RWPE1 (cell line): ENCODE measurements at places on chromosomes 6 and 20.

GRCh38 chr20:38804682-38805501, 605 bp upstream of the PPP1R16B start:
- DNase-seq = no peak

GRCh38 chr20:18728870-18729224, 84.7 kb upstream of the SCP2D1 start:
- DNase-seq = no peak

GRCh38 chr6:163380216-163380615, 34.3 kb upstream of the QKI start:
- no peak for DNase-seq

DNA sequence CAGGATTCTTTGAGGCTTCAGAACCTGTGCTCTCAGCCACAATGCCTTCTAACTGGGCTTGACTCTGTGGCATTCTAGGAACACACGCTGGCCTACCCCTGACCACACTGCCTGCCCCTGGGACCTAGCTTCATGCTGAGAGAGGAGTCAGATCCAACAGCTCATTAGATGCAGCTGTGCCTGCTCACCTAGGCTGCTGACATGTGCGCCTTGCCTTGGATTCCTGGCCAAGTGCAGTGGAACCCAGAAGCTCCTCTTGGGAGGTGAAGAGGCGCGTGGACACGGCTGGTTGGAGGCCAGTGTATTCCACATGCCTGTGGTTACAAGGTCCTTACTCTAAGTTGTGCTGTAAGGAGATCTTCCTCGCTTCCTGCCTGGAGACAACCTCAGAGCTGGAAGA, 24.7 kb upstream of the KCNK16 start:
- no peak for DNase-seq

GRCh38 chr6:83708970-83709747, at the start of gene SNAP91:
TSS of gene SNAP91 (minus strand) at chr6:83709101. CDS start at chr6:83707927, 1,174 bp downstream.
- no peak for DNase-seq

DNA sequence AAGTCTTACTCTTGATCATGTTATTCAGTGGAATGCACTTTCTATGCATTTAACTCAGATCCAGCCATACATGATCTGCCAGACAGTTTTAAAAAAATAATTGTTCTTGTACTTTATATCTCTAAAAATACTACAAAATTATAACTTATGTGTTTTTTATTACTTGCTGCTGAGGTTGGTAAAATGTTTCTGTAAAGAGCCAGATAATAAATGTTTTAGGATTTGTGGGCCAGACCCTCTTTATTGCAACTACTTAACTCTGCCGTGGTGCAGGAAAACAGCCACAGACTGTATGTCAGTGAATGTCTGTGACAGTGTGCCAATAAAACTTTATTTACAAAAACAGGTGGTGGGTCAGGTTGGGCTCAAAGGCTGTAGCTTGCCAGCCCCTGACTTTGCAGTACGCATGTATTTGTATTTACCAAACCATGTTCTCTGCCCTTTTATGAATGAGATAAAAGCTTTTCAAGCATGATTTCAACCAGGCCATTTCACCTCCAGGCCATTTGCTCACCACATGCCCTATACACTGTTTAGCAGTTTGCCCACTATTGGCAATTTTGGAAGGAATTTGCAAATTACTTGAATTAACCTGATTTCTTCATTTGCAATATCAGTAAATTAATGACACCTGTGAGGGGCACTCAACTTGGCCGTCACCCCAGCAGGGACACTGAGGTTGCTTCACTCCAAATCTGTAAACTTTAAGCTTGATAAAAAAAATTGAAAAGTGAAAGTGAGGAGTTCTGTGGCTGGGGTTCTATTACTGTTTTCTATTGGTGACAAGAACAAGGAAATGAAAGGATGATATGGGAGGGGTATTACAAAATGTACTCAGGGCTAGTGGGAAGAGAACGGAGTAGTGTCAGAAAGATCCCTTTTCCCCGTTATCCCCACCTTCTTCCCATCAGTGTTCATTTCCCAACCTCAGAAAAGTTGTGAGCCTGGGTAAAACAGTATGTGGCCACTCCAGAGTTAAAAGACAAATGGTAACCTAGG, 133.4 kb downstream of the CEBPB start:
- DNase-seq = no peak

GRCh38 chr20:57322476-57322875, 7.1 kb upstream of the SPO11 start:
- no peak for DNase-seq

DNA sequence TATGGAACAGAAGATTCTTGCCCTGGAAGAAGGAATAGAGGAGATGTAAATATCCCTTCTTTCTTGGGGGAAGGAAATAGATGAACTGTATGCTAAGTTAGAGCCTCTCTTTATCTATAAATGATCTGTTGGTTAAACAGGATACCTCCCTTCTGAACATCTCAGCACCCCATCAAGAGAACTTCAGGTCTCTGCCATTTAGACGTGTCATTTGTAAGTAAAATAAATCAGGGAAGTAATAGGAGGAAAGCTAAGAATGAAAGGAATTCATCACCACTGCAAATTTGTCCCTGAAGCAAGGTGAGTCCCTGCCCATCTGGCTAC, 42.5 kb upstream of the TNFAIP3 start:
- no peak for DNase-seq

GRCh38 chr6:106739387-106739786, 110.0 kb downstream of the QRSL1 start:
- peak; percentile 78 for DNase-seq

GRCh38 chr6:7273709-7274108, 39.3 kb downstream of the SSR1 start:
- DNase-seq = no peak

DNA sequence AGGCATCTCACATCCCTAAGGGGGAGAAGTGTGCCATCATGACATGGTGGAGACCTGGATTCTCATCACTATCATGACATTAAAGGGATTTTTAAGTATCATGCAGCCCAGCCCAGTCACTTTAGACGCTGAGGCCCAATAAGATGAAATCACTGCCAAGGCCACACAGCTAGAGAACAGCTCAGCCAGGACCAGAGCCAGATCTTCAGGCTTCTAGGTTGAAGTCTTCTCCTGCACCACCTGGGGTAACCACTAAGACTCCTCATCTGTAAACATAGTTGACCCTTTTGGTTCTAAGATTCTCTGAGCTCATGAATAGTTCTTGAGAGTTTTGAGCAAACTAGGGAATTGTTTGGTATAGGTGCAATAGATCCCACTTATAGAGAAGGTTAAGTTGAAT, 125.1 kb downstream of the TCP11 start:
- DNase-seq = no peak

GRCh38 chr6:157374889-157375443, 6.0 kb upstream of the ZDHHC14 start:
- no peak for DNase-seq

DNA sequence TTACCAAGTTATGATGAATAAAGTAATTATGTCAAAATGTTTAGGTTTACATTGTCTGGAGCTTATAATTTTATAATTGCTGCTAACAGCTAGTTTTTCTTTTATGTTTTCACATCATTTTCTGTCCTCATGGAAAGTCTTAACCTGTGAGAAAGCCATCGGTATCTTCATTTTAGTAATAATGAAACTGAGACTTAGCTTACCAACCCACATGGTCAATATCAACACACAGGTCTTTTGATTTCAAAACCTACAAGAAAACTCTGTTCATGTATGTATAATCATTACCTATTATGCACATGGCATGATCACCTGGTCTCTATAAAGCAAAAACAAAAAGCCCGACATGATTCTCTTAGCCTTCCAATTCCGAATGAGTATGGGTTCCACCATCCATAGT, 61.9 kb downstream of the KCNQ5 start:
- no peak for DNase-seq

GRCh38 chr6:68634726-68635411, at the start of gene ADGRB3:
TSS of gene ADGRB3 (plus strand) at chr6:68635282. CDS start at chr6:68638676, 3,394 bp downstream.
- DNase-seq = peak; percentile 55

DNA sequence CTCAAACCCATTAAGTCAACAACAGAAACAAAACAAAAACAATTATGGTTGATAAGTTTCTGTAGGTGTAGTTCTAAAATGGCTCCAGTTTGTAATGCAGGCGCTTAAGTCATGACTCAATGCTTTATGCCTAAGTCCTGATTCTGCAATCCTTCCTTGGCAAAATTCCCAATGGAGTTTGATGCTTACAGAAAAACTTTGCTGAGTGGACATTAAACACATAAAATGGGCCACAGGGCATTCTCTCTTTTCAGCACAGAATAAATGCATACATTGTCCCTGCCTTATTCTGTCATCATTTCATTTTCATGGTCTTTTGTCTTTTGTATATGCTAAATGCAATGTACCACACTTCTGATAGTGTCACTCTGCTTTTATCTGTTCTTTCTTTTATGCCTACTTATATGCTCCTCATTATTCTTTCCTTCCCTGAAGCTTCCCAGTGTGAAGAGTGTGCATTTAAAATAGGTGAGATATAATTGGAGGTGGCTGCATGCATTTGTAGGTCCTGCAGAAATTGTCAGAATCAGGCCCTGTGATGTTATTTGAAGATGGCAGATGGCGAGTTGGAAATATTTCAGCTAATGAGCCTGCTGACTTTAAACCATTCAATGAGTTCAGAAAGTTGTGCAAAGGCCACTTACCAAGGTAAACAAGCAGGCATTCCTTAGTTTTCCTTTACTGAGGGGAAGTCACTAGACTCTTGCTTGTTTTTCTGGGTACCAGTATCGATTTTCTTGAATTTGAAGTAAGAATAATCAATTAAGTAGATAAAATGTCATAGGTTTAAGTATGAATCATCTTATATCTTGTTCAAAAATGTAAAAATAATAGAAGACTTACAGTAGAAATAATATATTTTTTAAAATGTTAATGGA, 313.1 kb downstream of the TRDN start:
- DNase-seq = peak; percentile 4

DNA sequence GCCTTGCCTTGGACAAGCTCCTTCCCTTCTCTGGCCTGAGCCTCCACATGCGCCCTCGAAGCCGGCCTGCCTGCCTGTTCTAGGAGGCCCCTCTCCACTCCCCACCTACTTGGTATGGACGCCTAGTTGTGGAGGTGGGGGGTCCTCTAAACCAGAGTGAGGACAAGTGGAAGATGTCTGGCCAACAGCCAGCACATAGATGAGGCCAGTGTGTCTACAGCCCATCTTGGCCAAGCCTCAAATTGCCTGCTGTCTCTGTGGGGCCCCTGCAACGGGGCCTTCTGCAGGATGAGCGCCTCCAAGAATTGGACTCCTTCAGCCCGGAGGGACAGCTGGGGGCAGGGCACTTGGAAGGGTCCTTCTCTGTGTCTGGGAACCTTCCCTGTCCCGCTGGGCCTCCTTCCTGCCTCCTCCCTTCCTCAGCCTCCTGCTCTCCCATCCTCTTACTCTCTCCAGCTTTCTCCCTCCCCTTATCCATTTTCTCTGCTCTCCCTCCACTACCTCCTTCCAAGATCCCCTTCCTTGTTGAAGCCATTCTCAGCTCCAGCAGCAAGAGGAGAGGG, 1.6 kb downstream of the MDFI start:
- no peak for DNase-seq

GRCh38 chr20:64035066-64035932, 683 bp upstream of the C20orf204 start:
- no peak for DNase-seq

GRCh38 chr6:107611094-107611810, 121.3 kb downstream of the SOBP start:
- no peak for DNase-seq

GRCh38 chr6:74343804-74344203, 647.8 kb downstream of the CD109 start:
- peak; percentile 10 for DNase-seq

GRCh38 chr6:11072101-11072500, 21.5 kb upstream of the SMIM13 start:
- no peak for DNase-seq

DNA sequence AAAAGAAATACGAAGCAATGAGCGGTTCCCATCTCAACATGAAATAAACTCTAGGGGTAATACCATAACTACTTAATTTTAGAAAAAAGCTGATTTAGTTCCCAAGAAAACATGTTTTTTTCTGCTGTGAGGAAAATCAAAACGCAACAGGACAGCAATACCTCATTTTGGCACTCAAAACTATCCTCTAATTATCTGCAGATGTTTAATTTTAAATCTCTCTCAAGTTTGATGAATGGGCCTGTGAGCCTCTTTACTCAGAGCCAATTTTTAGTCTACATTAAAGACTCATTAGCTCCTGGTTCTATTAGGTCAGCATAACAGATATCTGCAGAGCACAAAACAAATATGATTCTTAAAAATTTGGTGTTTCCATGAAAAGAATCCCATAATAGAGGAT, 28.1 kb downstream of the RNF24 start:
- DNase-seq = no peak

DNA sequence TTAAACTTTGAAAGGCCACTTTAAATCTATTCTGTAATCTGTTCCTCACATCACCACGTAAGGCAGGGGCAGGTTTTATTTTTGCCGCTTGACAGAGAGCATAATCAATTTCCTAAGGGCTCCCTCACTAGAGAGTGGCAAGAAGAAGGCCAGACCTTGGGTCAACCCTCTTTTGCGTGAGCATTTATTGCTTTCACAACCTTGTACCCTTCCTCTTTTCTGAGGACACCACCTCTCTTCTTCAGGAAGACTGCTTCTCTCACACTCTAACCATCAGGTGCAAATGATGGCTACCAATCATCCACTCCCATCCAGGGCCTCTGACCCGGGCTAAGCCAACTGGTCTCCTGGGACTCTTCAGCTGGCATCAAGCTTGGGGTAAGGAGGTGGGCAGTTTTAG, 25.2 kb upstream of the QKI start:
- no peak for DNase-seq

GRCh38 chr6:158892266-158892665, 73.1 kb upstream of the EZR start:
- no peak for DNase-seq

- no peak for DNase-seq
Measured at GRCh38 chr6:109091314-109092024, 3.2 kb downstream of the SESN1 start.

DNA sequence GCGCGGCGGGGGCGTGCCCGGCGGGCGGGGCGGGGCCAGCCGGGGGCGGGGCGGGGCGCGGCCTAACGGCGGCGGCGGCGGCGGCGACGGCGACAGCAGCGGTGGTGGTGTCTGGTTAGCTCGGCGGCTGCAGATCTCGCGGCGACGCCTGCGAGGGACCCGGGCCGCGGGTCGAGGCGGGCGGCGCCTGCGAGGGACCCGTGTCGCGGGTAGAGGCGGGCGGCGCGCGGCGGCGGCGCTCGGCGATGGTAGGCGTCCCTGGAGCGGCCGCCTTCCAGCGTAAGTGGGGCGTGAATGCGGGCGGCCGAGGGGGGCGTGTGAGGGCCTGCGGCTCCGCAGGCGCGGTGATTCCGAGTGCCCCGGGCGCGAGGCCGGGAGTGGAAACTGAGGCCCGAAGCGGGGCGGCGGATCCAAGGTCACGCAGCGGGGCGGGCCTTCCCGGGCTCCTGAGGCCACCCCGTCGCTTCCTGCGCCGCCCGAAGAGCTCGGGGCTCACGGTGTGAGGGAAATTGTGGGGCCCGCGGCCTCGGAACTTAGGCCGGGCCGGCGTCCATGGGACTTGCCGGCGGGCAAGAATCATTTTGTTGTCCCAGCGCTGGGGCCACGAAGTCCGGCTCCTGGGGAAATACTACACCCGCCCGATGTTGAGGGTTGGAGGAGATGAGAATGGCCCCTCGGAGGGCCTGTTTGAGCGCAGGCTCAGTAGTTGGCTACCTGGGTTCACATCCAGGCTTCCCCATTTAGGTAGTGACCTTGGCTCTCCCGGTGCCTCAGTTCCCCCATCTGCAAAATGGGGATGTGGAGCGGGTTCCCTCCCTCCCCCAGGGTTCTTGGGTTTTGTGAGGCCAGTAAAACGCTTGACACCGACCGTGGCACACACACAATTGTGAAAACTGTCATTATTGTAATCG, at the start of gene CBFA2T2:
Gene CBFA2T2 (plus strand): TSS at position 74 of the 911 bp plus-strand sequence. CDS start 172 bp downstream, at position 246.
- peak; percentile 84 for DNase-seq

GRCh38 chr6:128519931-128520435, 416 bp downstream of the PTPRK start:
- DNase-seq = no peak
